ENCODE measurements at places on chromosomes 11 and 22.

DNA sequence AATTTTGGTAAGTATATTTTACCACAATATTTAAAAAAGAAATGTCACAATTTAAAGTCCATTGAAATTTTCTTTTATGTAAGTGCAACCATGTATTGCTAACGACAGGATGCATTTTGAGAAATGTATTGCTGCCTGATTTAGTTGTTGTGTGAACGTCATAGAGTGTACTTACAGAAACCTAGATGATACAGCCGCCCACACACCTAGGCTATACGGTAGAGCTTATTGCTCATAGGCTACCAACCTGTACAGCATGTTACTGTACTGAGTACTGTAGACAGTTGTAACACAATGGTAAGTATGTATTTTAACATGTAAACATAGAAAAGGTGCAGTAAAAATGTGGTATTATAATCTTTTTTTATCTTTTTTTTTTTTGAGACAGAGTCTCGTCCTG is 48.1 kb downstream of the CBL start:
- DNase-seq, result no peak

DNA sequence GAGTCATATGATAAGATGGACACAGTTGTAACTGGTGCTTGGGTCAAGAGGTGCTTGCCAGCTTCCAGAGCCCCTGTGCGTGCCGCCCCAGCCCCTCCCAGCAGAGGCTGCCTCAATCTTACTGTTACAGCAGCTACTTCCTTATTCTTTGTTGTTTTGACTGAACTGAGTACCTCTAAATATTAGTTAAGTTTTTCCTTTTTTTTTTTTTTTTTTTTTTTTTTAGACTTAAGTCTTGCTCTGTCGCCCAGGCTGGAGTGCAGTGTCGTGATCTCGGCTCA is 8.8 kb downstream of the ZBED4 start:
- no peak for DNase-seq

DNA sequence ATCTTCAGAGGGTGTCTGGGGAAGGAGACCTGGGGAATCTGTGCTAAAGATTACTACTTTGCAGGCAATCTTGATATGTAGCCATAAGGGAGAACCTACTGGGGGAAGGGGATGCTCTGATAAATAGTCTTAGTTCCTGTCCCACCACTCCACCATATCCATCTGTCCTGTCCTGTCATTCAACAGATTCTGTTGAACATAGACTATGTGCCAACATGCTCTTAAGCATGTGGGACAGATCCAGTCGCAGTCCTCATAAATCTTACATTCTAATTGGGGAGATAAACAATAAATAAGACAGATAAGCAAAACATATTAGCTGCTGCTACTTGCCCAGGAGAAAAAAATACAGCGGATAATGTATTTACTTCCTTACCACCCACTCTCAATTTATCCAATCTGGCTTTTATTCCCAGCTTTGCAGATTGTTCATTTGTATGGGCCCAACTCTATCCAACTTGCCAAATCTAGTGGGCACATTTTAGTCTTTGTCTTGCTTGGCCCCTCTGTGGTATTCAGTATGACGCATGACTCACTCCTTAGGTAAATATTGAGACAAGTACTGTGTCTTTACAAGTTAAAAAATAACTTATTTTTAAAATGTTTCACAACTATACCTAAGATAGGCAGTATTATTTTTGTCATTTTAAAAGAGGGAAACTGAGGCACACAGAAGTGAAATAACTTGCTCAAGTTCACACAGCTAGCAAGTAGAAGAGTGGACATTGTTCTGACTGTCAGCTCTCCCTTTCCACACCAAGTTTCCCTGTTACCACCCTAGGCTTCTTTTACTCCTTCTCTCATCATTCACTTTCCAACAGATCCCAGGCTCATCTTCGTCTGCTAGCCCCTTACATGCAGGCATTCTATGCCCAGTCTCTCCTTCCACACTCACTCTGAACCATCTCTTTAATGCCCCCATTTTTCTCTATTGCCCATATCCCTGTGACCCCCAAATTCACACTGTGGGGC is 133.6 kb upstream of the SESN3 start:
- no peak for DNase-seq

DNA sequence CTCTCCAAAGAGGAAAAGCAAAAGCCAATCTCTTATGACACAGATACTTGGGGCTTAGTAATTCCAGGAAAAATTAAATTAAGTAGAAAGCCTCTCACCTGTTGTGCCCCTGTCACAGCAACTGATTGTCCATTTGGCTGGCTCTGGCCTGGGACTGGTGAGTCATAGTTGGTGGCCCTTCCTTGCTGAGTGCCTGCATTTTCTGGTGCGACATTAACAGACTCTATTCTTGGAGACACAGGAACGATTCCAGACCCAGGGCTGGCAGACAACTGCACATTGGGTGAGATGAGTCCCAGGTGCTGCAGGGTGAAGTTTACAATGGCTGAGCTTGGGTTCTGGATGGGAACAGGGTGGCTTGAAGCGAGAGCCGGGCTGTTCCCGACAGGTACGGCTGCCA is 15.6 kb downstream of the E2F8 start:
- DNase-seq, result no peak

GRCh38 chr11:130106381-130106780 is 36.7 kb downstream of the APLP2 start:
- no peak for DNase-seq

DNA sequence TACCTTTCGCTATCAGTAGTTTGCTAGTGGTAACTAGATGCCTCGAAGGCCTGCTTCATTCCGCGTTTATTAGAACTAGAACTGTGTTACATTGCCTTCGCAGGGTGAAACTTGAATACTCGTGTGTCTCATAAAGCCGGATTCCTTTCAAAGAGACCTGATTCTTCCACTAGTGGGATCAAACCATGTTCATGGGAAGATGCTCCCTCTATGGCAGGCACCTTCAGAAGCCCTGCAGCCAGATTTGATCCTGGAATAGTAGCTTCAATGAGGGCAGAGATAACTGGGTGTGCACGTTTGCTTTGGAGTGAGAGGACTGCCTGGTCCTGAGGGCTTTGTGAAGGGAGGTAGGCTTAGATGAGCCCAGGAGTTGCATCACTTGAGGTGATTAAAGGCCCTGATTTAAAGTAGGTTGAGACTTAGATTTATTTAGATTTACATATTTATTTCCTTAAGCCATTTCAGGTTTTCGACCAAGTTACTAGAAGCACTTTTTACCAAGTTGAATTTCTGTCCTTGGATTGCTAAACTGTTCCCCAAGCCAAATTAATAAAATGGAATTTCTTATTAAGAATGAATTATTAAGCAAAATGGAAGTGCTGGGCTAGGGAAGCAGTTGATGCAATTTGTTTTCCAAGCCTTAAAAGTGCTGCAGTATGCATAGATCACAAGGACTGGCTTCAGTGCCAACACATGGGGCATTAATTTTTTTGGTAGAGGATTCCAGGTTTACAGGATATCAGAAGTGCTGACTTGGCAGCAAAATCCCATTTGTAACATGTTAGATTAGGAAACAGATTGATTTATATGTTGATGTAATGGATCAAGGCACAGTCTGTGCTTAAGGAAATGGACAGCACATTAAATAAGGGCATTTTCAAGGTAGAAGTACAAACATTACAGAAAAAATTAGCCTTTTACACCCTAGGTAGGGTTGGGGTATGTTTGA is 32.9 kb downstream of the APLP2 start:
- no peak for DNase-seq

- no peak for DNase-seq
Measured at GRCh38 chr22:48737461-48738203, 1090.0 kb downstream of the BRD1 start.

GRCh38 chr22:47219789-47220188 is 457.3 kb downstream of the TBC1D22A start:
- DNase-seq, result no peak

GRCh38 chr22:16970446-16970845 is 37.6 kb downstream of the GAB4 start:
- no peak for DNase-seq

DNA sequence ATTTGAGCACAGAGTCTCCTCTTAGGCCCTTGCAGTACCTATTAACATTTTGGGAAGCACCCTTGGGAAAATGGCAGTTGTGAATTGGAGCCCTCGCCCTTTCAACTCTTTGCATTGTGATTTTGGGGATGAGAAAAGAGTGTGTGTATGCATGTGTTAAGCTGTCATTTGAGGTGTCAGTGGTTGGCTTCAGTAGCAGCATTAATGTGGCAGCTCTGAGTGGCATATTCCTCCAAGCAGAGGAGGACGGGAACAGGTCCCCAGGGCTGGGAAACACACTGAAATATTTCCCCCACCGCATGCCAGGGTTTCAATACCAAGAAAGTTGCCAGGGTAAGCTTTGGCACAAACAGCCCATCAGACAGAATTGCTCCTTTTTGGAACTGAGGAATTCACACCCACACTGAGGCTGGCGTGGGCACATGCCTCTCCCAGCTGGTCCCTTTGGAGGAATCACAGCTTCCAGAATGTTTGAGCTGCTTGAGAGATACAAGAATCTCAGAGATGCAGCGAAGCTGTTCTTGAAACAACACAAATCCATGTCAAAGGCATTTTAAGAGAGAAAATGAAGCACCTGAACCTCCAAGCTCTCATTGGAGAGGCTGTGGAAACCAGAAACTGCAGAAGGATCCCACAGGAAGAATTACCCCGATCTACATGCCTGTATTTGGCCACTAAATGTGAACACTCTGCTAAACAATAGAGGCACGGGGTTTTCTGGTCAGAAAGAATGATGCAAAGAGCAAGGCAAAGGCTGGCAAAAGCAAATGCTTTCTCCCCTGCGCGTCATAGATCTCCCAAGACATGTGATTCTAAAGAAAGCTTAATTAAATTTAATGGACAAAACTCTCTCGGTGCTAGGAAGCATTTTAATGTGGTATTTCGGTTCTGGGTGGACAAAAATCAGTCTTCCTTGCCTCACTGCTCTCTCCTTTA is 67.2 kb upstream of the RCN1 start:
- no peak for DNase-seq

DNA sequence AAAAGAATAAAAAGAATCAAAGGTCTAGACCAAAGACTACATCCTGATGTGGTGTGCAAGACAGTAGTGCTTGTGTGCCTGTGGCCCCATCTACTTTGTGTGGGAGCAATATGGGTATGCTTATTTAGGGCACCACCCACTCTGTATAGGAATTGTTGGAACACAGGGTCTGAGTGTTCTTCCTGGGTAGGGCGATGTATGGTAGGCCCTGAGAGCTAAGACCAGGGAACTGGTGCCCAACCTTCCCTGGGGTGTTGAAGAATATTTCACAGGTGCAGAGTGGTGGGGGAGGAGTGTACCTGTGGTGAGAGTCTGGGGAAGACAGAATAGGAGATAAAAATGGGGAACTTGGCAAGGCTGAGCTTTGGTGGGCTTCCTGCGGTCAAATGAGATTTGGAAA is 41.9 kb downstream of the MICAL2 start:
- DNase-seq, result no peak

DNA sequence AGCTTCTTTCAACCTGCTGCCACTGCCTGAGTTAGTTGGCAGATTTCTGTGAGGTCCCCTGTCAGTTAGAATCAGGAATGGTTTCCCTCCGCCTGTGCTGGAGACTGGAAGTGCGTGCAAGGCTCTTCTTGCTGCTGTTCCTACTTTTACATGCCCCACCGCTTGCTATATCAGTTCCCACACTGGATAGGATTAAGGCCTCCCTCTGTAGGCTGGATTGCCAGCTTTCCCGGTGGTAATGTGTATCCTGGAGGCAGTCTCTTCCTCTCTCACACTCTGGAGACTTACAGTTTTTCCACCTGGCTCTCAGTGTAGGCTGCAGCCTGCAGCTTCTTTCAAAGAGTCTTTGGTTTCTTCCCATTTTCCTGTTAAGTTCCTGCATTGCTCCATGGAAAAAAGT is 66.5 kb downstream of the ARHGAP42 start:
- no peak for DNase-seq

DNA sequence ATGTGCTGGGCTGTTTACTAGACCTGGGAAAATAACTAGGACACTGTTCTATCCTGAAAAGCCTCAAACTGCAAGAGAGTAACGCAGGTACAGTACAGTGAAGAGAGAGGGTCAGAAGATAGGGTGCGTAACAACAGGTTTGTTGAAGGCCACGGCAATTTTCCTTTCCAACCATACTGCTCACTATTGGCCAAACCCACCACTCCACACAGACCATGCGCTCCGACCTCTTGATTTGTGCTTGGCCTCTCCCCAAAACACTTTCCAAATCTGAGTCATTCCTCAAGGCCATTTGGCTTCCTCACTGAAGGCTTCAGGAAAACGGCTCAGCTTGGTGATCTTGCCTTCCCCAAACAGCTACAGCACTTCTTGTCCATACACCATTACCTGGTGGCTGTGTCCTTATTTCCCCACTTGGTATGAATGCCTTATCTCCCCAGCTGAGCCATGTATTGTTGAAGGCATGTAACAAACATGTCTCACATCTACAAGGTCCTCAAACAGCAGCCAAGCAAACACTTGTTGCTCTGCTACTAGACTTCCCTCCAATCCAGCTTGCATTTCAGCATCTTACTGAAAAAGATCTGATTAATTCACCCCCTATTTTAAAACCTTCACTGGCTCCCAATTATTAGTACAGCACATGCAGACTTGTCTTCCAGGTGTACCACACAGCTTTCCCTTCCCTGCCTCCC is 40.9 kb downstream of the TCF20 start:
- DNase-seq, result no peak

- DNase-seq, result no peak
Measured at GRCh38 chr11:133082841-133083488, 449.3 kb downstream of the OPCML start.

DNA sequence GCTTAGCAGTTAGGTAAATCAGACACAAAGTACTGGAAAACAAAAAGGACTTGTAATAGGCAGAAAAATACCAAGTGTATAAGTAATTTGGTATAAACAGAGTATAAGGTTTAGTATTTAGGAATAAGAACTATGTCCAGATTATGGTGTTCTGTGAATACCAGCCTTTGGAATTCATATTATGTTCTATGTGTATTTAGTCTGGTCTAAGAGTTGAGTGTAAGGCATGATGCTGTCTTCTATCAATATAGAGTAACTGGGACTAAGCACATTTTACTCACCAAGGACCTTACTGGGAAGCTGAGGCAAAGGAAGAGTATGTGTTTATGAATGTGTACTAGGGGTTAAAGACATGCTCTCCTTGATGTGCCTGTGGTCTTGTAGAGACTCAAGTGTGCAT is 9.5 kb downstream of the SDHD start:
- no peak for DNase-seq

DNA sequence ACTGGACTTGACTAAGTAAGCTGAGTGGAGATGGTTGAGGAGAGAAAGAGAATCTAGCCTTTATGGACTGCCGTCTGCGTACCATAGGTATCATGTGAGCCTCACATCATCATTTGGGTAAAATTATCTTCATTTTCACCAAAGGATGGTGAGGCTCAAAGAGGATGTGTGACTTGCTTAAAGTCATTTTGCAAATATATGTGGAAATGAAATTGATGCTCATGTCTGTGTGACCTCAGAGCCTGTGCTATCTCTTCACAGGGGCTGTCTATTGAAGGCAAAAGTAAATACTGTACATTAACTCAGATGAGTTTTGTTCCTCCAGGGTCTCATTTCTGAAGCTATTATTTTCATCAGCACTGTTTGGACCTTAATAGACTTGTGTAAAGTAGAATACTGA is 83.3 kb upstream of the ALKBH3 start:
- no peak for DNase-seq

DNA sequence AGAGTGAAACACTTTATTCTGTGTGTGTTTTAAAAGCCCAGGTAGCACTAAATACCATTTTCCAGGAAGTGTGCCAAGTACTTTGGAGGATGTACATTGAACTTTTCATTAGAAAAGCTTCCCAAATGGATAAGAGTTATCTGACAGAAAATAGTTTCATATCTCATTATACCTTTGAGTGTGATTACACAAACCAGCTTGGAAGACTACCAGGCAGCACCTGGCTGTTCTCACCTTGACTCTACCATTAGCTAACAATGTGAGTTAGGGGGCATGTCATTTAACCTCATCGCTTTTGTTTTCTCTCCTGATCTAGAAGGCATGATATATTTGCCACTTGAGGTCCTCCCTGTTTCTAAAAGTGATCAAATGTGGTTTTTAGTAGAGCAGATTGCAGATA is 50.2 kb downstream of the GRM5 start:
- DNase-seq, result no peak
